Stimulated activated CD4-positive, alpha-beta T cell treated with anti-CD3 and anti-CD28 coated beads, TNF-alpha, amount 100 ng/mL, for 48 hours (primary cell): ENCODE measurements at places on chromosomes 4 and X.

DNA sequence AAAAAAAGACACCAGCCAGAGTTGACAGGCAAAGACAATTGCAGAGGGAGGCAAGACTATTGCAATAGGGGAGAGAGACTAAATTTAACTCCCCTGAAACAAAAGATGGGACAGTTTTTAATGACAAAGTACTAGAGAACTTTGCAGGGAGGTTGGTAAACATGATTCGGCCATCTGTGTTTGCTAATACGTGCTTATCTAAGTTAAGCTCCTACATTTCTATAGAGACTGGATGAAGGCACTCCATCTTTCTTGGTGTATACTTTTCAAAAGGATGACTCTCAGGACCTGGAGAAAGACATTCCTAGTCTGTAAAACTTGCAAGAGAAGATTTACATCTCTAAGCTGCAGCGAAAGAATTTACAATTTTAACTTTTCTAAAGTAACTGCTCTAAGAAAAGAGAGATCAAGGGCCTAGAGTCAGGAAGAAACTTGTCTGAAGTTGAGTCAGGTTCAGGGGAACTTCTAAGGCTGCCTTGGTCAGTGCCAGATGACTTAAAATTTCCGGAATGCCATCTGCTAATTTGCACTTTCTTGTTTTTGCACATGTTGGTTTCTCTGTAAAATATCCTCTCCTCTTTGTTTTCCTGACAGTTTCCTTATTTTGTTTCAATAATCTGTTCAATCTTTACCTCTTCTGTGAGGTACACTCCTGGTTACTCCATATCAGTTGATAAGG lies 10.6 kb downstream of the ADAM29 start:
- no peak for DNase-seq

DNA sequence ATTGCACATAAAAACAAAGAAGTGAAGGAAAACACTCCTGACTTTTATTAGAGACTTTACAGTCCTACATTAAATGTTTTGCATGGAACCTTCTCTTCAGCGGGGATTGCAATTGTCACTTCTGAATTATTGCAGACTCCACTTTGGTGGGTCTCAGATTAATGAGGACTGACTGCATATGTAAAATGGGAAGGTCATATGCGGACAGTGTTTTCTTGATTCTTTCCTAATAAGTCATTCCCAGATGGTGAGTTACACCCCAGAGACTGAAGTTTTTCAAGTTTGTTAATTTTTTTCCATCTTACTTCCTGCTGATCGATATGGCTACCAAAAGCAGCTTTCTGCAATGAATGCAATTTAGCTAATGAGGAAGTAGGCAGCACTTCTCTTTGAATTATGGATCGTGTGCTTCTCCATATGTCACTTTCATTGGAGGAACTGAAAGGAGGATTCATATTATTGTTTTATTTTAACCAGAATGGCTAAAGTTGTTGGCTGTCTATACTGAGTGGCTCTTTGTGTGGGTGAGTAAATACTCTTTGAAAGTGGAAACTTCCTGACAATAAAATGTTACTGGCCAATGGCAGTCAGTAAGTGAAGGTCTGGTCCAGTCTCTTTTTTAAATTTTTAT lies 119.3 kb upstream of the CLNK start:
- DNase-seq: no peak

- no peak for DNase-seq
Observed at GRCh38 chrX:71111921-71112431, 599 bp upstream of the IL2RG start.

- no peak for DNase-seq
Observed at GRCh38 chr4:139849219-139849618, 183.6 kb downstream of the MGST2 start.

DNA sequence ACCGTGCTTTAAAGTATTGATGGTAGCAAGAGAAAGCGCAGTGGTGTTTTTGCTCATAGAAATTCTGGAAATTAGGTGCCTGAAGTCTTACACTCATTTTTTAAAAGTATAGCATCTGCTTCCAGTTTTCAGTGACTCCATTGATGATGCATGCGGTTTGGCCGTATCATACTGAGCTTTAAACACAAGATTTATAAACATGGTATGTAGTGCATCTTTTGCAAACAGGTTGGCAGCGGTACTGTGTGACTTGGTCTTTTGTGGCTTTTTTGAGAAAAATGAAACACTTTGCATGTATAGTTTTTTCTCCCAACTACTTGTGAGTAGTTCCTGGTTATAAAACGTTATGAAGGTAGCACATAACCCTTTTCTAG lies 2.0 kb downstream of the DDX3X start:
- no peak for DNase-seq

DNA sequence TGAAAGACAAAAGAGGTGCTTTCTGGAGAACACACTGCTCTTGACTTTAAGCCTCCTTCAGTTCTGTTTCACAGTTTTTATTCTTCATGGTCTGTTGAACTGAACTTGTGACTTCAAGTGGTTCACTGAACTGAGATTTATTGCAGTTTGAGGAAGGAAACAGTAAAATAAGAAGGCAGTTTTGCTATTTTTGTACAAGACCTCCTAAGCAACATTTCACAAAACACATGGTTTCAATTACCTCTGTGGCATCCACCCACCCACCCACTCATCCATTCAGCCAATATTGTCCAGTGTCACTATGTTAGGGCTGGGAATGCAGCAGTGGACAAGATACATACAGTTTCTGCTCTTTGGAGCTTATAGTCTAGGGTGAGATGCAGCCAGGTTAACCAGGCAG lies 131.3 kb downstream of the IL1RAPL2 start:
- DNase-seq: no peak

DNA sequence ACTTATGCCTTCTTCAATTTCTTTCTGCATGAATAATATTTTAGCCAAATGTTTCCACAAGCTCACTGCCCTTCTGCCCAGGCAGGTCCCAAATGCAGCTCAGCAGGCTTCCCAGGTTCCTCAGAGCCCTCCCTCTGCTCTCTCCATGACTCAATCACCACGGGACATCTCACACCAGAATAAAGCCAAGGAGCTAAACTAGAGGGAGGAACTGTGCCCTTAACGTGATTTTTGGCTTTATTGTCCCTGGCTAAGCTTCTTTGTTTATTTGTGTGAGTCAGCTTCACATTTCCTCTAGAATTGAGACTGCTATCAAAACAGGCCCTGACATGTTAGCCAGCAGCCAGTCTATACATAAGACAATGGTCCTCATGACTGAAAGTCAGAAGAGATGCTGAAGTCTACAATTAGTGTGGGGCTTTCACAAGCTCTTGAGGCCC lies 186.4 kb upstream of the GALNT7 start:
- no peak for DNase-seq

DNA sequence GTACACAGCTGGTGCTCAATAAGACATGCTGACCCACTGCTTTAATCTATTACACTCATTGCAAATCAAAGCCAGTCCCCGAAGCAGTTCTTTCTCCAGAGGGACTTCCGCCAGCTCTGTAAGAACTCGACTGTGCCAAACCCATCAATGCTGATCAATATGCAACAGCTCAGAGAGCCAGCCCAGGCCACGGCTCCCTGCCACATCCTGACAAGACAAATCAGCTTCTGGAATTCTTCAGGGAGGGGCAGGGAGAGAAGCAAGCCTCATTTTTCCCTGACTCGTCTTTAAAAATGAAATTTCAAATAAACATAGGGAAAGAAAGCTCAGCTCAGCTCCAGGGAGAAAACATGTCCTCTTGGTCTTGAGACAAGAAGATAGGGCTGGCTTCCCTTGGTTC lies 5.3 kb upstream of the ADRA2C start:
- no peak for DNase-seq

DNA sequence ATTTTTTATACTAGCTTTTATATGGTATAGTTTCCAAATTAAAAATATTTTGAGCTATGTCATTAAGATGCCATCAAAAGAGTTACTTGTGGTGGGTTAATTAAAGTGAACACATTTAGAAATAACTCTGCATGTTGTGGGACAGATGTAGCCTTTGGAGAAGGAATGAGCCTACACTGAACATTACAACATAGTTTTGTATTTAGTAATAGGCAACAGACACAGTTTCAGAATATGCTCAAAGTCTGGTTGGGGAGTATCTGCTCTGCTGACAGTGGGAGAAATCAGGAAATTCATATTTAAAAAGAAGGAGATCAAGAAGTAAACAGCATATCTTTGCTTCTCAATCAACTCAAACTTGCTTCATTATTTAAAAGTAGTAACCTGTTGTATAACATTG lies 23.7 kb downstream of the EMCN start:
- DNase-seq: no peak

GRCh38 chrX:24055043-24055356 lies 244 bp downstream of the EIF2S3 start:
- no peak for DNase-seq

GRCh38 chr4:165662341-165662740 lies 210.7 kb upstream of the TLL1 start:
- no peak for DNase-seq
